ENCODE measurements at places on chromosomes 13 and 19.

DNA sequence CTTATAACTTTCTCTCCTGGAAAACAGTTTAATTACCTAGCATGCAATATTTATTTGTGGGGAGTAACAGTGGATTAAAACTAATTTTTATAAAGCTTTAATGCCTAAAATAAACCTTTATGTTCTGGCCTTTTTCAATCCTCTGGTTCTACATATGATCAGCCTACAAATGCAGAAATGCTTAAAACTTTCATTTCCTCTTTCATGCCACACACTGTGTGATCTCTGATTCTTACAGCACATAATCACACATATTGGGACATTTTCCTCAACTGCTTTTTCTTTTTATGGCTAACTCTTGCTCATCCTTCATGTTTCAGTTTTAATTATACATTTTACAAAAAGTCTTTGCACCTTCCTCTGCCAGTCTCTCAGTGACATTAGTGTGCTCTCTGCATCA, 910.8 kb upstream of the SLITRK6 start:
- DNase-seq, result no peak

GRCh38 chr19:4914736-4915501, 5.6 kb downstream of the UHRF1 start:
- peak; percentile 19 for DNase-seq

DNA sequence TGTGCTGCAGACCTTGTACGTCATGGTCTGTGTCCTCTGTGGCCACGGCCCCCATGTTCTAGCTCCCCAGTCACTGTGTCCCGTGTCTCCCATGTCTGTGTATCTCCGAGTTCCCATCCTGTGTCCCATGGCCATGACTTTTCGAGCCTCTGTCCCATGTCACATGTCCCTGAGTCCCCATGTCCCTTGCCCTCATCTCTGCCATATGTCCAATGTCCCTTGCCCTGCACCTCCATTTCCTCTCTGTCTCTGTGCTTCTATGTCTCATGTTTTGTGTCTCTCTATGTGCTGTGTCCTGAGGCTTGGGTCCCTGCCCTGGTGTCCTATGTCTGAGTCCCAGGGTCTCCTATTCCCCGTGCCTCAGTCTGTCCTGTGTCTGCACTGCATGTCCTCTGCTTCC, 2.0 kb downstream of the ATP4A start:
- DNase-seq, result no peak

GRCh38 chr13:56720841-56721240, 419.9 kb upstream of the PRR20A start:
- no peak for DNase-seq

DNA sequence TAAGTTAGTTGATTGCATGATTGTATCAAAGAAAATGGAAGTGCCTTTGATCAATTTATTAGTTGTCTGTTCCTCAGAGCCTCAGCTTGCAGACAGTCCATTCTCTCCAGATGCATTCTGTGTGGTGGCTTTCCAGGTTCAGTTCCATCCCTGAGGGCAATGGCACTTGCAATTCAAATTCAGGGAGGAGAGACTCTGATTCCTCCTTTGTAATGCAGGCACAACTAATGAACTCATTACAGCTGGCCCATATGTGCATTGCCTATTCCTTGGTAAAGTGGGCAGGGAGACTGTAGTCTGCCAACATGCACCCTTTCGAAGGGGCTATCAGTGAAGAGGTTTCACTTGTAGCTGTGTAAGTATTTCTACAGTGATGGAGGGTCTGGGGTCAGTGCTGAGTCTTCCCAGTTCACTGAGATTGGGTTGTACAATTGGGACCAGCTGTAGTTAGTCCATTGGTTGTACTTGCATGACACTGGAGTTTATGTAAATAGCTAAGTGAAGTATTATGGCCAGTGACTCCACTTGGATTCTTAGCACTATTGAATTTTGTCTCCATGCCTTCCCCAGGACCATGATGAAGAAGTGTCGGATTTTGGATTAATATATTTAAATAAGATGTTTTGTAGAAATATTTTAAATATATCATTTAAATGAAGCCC, 401.7 kb downstream of the GPC6 start:
- no peak for DNase-seq

DNA sequence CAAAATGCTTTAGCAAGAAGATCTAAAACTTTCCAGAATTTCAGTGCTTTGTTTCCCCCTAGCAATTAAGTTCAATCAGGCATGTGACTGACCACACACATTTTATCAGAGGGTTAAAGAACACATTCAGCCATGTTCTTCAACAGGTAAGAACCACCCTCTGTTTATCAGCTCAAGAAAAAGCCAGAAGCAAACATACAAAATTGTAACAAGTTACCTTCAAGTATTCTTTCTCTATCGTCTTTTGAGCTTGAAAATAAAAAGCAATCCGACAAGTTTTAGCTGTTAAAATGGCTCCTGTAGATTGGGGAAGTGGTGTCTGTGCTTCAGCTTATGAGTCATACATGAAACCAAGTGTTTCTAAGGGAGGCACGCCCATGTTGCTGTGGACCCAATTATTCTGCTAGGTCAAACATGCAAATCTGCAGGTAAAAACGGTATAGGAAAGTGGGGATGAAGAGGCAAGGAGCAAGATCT, at the start of gene ELF1:
Gene ELF1 (minus strand): TSS at position 306 of the 477 bp plus-strand sequence. CDS start 37,262 bp downstream, outside the sequence.
- DNase-seq, result peak; percentile 28

DNA sequence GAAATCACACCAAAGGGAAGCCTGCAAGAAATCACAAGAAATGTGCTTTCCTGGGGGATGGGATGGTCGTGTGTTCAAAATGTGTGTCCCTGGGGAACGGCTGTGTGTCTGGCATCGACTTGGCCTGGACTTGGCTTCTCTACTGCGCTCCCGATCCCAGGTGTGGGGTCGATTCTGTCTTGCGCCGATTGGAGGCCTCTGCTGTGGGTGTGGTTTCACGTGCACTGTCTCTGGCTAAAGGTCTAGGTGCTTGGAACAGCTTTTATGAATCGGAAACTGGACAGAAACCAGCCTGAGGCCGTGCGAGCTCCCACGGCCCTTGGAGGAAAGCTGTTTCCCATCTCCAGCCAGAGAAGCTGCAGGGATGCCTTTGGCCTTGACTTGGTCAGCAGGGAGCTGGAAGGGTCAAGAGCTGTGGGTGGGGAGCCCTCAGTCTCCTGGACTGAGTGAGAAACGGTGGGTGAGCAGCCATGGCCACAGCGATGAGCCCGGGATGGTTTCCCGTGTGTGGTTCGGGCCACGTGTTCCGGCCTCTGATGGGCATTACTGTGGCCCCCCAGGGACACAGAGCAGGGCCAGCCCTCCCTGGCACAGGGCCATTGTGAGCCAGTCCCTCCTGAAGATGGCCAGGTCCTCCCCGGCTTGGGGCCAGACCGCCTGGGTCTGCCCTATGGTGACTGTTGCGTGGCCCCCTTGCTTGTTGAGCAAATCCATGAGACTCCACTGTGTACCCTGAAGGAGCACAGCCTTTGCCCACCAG, 29.7 kb downstream of the MCF2L start:
- no peak for DNase-seq

All from esophagus squamous epithelium (tissue), 5 donors.